Stimulated activated CD8-positive, alpha-beta memory T cell treated with anti-CD3 and anti-CD28 coated beads, Interleukin-4, amount 100 ng/mL, for 48 hours (primary cell): ENCODE measurements at places on chromosomes 3 and 15.

DNA sequence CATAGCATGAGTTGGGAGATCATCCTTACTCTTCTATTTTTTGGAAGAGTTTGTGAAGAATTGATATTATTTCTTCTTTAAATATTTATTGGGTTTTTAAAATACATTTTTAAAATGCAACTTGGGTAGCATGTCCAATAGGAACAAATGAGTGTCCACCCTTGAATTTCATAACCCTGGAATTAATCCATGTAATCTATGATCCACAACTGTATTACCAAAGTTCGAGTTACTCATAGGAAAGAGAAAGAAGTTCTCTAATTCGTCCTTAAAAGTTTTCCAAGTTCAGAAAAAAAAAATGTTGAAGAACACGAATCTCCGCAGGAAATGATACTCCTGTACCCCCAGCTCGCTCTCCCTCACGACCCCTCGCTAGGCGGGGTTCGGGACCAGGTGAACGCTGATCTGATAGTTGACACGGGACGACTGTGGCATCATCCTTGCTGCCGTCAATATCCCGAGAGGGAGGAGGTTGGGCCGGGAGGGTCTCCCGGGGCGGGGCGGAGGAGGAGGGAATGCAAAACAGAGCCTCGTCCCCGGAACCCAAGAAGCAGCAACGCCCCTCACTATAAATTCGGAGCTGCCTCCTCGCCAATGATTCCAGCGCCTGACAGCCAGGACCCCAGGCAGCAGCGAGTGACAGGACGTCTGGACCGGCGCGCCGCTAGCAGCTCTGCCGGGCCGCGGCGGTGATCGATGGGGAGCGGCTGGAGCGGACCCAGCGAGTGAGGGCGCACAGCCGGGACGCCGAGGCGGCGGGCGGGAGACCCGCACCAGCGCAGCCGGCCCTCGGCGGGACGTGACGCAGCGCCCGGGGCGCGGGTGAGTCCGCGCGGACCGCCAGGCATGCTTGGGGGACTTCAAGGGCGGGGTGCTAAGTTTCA lies at the start of gene AGTR1:
AGTR1 (plus strand) TSS at position 598 of the 884 bp plus-strand sequence. CDS start 43,133 bp downstream, outside the sequence.
- no peak for DNase-seq

- DNase-seq, result no peak
Measured at GRCh38 chr3:52193065-52193464, 4.9 kb upstream of the ALAS1 start.

- DNase-seq, result no peak
Measured at GRCh38 chr3:171862993-171863521, 19.9 kb downstream of the TMEM212 start.

DNA sequence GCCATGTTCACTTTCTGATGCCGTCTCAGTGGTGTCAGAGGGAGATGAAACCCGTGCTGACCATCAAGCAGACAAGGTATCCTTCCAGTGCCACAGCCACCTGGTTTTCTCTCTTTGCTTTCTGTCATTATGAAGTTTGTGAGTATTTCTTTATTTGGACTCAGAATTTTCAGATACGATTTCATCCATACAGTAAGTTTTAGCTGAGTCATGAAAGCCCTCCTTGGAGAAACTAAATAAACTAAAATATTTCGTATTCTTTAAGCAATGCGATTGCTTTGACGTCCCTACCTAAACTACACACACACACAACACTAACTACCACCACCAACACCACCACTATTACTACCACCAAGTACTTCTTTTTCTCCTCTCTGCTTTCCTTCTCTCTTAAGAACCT lies 350.1 kb downstream of the NTRK3 start:
- no peak for DNase-seq

- DNase-seq, result no peak
Measured at GRCh38 chr15:78035861-78036476, 41.5 kb downstream of the TBC1D2B start.

GRCh38 chr15:79089890-79090486 lies 592 bp downstream of the RASGRF1 start:
- DNase-seq, result no peak

- no peak for DNase-seq
Measured at GRCh38 chr3:16240229-16241023, 24.3 kb downstream of the DPH3 start.

DNA sequence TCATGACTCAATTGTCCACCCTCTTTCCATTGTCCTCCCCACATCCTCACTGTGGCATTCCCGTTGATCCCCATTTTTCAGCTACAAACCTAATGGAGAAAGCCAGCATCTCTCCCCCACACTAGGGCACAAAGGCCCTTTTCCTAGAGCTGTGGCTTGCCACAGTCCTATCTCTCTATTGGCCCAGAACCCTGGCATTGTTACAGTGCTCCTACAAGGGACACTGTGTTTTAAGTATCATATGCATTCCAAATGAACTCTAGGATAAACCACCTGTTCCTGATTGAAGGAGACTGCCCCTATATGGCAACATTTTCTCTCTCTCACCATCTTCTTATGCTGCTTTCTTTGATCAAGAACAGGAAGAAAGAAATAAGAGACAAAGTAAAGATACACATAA lies 69.4 kb upstream of the SKOR1 start:
- no peak for DNase-seq
